A549 treated with RU486 at 1 μM for 4 hours (cell line): ENCODE measurements at places on chromosomes 5 and 9. TPM values are rescaled to one million over a fixed set of nuclear protein-coding genes. Genes with fewer than 3 reads are reported as not detected.

The EFNA5 gene
- 16.7 to 23.3 TPM (median 19.8 TPM) in 5 replicates for total RNA-seq

The SPINK7 gene
- not detected in 5 replicates for total RNA-seq

The ECSCR gene
- not detected in 5 replicates for total RNA-seq

The ORM2 gene
- total RNA-seq, result not detected in 5 replicates

The WWC1 gene
- 79.0 to 99.0 TPM (median 93.5 TPM) in 5 replicates for total RNA-seq

The PCDHGB5 gene
- total RNA-seq, result 2.0 to 3.0 TPM (median 2.5 TPM) in 5 replicates

The SET gene
- 401 to 564 TPM (median 434 TPM) in 5 replicates for total RNA-seq

The ACOT12 gene
- 0.17 TPM in 1 of 5 replicates, not detected in the others for total RNA-seq

The TAF11L10 gene
- not detected in 5 replicates for total RNA-seq

The RLN2 gene
- total RNA-seq, result 0.21 to 0.29 TPM (median 0.24 TPM) in 3 of 5 replicates, not detected in the others

The IL33 gene
- 0.27 to 1.0 TPM (median 0.56 TPM) in 5 replicates for total RNA-seq

The KCNMB1 gene
- total RNA-seq, result 0.05 TPM in 1 of 5 replicates, not detected in the others

The SPAAR gene
- total RNA-seq, result not detected in 5 replicates

The CYLC2 gene
- not detected in 5 replicates for total RNA-seq

The SPATA31D4 gene
- total RNA-seq, result not detected in 5 replicates

The PRRX2 gene
- 3.1 to 8.8 TPM (median 7.9 TPM) in 5 replicates for total RNA-seq

The RMI1 gene
- total RNA-seq, result 4.5 to 12.9 TPM (median 10.9 TPM) in 5 replicates

The QRFP gene
- not detected in 5 replicates for total RNA-seq

The C9 gene
- not detected in 5 replicates for total RNA-seq

The DIPK1B gene
- 7.3 to 11.1 TPM (median 8.6 TPM) in 5 replicates for total RNA-seq

The SLC6A18 gene
- total RNA-seq, result not detected in 5 replicates

The PRR16 gene
- total RNA-seq, result 0.09 TPM in 1 of 5 replicates, not detected in the others

The PIK3R1 gene
- total RNA-seq, result 5.2 to 7.7 TPM (median 6.7 TPM) in 5 replicates

The WNK2 gene
- 4.4 to 7.9 TPM (median 7.1 TPM) in 5 replicates for total RNA-seq

The DMRT2 gene
- total RNA-seq, result 0.13 TPM in 1 of 5 replicates, not detected in the others

The TNFSF8 gene
- 0.22 TPM in 1 of 5 replicates, not detected in the others for total RNA-seq

The HRH2 gene
- total RNA-seq, result 0.48 to 0.86 TPM (median 0.70 TPM) in 5 replicates

The TAF1L gene
- total RNA-seq, result 0.02 TPM in 1 of 5 replicates, not detected in the others

The COL5A1 gene
- total RNA-seq, result 28.6 to 57.4 TPM (median 47.8 TPM) in 5 replicates

The FAXDC2 gene
- total RNA-seq, result 0.16 to 0.54 TPM (median 0.22 TPM) in 4 of 5 replicates, not detected in the other

The NOXA1 gene
- total RNA-seq, result 1.1 to 2.4 TPM (median 1.7 TPM) in 5 replicates

The PCDHGA10 gene
- total RNA-seq, result not detected in 5 replicates

The FBXW5 gene
- total RNA-seq, result 58.4 to 107 TPM (median 95.0 TPM) in 5 replicates

The SMIM15 gene
- total RNA-seq, result 70.1 to 96.8 TPM (median 76.3 TPM) in 5 replicates

The C9orf40 gene
- total RNA-seq, result 7.1 to 12.0 TPM (median 11.0 TPM) in 5 replicates

The LPAR1 gene
- total RNA-seq, result 11.2 to 15.7 TPM (median 15.2 TPM) in 5 replicates

The PAXX gene
- total RNA-seq, result 42.1 to 79.2 TPM (median 76.4 TPM) in 5 replicates

The JAKMIP2 gene
- not detected in 5 replicates for total RNA-seq

The NPDC1 gene
- 37.1 to 85.1 TPM (median 73.1 TPM) in 5 replicates for total RNA-seq

The DOCK8 gene
- total RNA-seq, result 0.21 to 0.72 TPM (median 0.31 TPM) in 5 replicates

The ZNF462 gene
- 4.7 to 5.6 TPM (median 5.0 TPM) in 5 replicates for total RNA-seq

The FBP2 gene
- total RNA-seq, result 0.07 TPM in 1 of 5 replicates, not detected in the others

The ECM2 gene
- 0.07 to 0.26 TPM (median 0.21 TPM) in 5 replicates for total RNA-seq

The SLC25A48 gene
- total RNA-seq, result 0.15 to 0.22 TPM (median 0.21 TPM) in 3 of 5 replicates, not detected in the others

The LRRTM2 gene
- not detected in 5 replicates for total RNA-seq

The ARHGEF37 gene
- 0.65 to 0.84 TPM (median 0.83 TPM) in 5 replicates for total RNA-seq

The SEMA6A gene
- 0.02 to 0.18 TPM (median 0.15 TPM) in 5 replicates for total RNA-seq

The SLC9A3 gene
- 2.1 to 2.9 TPM (median 2.4 TPM) in 5 replicates for total RNA-seq

The CDC25C gene
- total RNA-seq, result 10.7 to 12.9 TPM (median 11.2 TPM) in 5 replicates

The IFNK gene
- not detected in 5 replicates for total RNA-seq

The ADAMTSL1 gene
- not detected in 5 replicates for total RNA-seq

The ANXA1 gene
- 1,170 to 1,524 TPM (median 1,352 TPM) in 5 replicates for total RNA-seq

The PAEP gene
- 0.25 to 0.66 TPM (median 0.30 TPM) in 3 of 5 replicates, not detected in the others for total RNA-seq

The SCGB3A2 gene
- total RNA-seq, result not detected in 5 replicates

The SLC12A7 gene
- total RNA-seq, result 21.0 to 30.8 TPM (median 28.5 TPM) in 5 replicates

The PCDHGA5 gene
- total RNA-seq, result 0.07 to 0.30 TPM (median 0.13 TPM) in 5 replicates

The MZB1 gene
- total RNA-seq, result not detected in 5 replicates

The FAM114A2 gene
- total RNA-seq, result 8.6 to 13.6 TPM (median 9.3 TPM) in 5 replicates
